Fibroblast of skin of right biceps (primary cell): ENCODE measurements at places on chromosomes 11 and 22.

DNA sequence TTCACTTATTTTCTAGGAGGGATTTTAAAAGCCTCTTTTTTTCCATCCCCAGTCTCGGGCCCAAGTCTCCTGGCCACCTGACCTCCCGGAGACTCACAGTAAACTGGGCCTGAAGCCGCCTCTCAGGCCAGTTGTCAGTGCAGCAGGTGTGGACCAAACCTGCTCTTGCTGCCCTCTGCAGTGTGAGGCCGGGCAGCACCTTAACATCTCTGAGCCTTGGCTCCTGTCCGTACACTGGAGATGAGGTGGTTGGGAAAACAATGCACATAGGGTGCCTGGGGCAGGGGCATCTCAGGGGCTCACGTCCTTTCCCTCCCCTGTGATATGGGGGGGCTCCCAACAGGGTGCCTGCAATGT is 45.1 kb downstream of the PHF21B start:
- DNase-seq, result no peak

- no peak for DNase-seq
These were observed 58.4 kb upstream of the GRAMD1B start for GRCh38 chr11:123371506-123372297.

- no peak for DNase-seq
These were observed 90.6 kb downstream of the MPPED1 start for GRCh38 chr22:43502306-43502874.

- peak; percentile 53 for DNase-seq
These were observed 40.1 kb downstream of the BID start for GRCh38 chr22:17734187-17734586.

GRCh38 chr22:50507421-50507990 is at the start of gene LMF2:
TSS of gene LMF2 (minus strand) at chr22:50507702. CDS start at chr22:50507675, 27 bp downstream.
- no peak for DNase-seq

GRCh38 chr22:39363751-39364515 is 14.1 kb downstream of the SYNGR1 start:
- no peak for DNase-seq

GRCh38 chr11:66316849-66317251 is at the start of gene CD248:
TSS of gene CD248 (minus strand) at chr11:66317044. CDS start at chr11:66317027, 17 bp downstream.
- peak; percentile 94 for DNase-seq

GRCh38 chr11:48019217-48019584 is 38.8 kb downstream of the PTPRJ start:
- no peak for DNase-seq

GRCh38 chr22:37172266-37173245 is 15.5 kb downstream of the C1QTNF6 start:
- no peak for DNase-seq

DNA sequence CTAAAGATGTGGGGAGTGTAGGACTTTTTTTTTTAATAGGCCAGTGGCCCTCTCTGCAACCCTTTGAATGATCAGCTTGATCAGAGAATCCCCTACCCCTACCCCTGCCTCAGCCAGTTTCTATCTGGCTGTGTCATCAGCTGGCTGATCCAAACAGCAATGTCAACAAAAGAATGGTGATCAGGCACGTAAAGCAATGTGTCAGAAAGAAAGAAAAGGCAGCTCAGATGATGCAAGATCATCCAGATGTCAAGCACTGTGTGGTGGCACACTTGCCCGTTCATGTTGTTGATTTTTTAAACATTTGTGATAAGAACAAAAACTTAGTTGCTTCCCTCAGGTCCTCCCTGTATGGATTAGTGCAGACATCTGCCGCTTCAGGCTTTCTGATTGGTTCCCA is 26.3 kb upstream of the EHF start:
- no peak for DNase-seq

GRCh38 chr11:36381015-36381360 is 84.9 kb downstream of the PRR5L start:
- DNase-seq, result no peak

- DNase-seq, result peak; percentile 12
These were observed 246.6 kb upstream of the PLET1 start for GRCh38 chr11:112507281-112507680.

DNA sequence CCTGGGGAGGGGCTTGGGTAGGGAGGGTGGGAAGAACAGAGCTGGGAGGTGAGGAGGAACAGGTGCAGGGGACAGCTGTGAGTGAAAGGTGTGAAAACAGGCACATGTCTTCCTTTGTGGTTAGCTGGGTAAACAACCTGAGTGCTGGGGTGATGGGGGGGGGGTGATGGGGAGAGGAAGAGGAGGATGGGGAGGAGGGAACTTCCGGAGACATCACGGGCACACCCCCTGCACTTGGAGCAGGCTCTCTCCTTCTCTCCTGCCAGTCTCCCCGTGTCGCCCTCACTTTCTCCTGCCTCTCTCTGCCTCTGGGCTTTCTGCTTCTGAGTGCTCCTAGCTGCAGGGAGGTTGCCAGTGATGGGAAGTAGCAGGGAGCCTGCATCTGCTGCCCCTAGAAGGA is 8.8 kb downstream of the CXCR5 start:
- DNase-seq, result no peak

GRCh38 chr22:49724030-49724892 is 103.4 kb downstream of the BRD1 start:
- DNase-seq, result no peak

- peak; percentile 25 for DNase-seq
These were observed 255.5 kb upstream of the SESN3 start for GRCh38 chr11:95486466-95486865.

GRCh38 chr11:73218830-73219215 is 742 bp downstream of the P2RY2 start:
- DNase-seq, result no peak

DNA sequence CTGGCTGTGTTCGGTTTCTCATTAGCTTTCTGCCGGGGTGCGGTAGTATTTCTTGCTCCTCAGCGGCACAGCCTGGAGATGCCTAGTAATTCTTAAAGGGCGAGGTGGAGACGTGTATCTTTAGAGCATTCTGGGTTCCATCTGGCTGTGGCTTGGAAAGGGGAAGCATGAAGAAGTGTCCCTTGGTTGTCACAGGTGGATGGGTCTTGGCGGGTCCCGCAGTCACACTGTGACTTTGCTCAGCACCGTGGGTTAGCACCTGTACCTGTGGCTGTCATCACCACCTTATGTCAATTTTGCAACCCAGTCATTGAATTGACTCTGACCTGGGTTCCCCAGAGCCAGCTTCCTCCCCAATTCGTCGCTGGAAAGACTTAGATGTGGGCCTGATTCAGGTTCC is 57.6 kb downstream of the MIAT start:
- peak; percentile 44 for DNase-seq

DNA sequence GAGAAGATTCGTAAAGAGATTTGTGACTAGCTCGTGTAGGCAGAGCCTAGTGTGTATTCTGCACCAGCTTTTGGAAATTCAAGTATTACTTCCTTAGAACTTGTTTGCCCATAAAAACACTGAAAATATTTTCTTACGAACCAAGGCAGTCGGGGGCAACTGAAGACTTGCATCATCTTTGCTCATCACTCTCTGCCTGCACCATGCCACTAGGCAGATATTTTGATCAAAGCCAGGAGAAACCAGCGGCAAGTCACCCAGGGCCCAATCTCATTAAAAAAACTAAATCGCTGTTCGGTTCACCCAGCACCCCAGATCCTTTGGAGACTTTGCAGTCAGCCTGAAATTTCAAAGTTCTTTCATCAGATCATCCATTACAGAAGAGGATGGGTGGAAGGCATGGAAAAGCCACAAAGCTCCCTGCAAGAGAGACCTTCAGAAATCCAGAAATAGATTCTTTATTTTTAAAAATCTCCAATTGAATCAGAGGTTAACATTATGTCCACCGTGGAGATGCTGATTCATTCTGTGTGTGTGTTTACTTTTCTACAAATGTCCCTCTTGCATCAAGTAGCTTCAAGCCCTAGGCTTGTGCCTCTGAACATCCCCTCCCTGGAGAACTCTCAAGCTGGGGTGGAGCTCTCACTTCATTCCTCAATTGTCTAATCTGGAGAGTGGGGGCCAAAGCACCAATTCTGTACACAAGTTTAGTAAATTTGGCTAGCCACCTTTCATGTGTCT is 78.4 kb downstream of the ETS1 start:
- peak; percentile 71 for DNase-seq

DNA sequence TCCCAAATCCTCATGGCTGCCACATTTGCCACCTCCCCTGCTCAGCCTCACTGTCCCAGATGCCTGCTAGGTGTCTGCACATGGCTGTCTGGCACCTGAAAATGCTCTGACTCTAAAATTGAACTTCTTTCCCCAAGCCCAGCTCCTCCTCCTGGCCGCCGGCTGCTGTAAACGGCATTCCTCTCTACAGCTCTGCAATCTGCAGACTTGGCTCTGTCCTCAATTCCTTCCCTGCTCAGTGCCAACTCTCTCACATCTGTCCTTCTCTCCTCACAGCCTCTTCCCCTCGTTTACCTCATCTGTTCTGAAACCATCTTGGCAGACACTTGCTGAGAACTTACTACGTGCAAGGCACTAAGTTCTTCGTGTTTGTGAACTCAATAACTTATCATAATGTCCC is 169.4 kb upstream of the SYT13 start:
- no peak for DNase-seq

DNA sequence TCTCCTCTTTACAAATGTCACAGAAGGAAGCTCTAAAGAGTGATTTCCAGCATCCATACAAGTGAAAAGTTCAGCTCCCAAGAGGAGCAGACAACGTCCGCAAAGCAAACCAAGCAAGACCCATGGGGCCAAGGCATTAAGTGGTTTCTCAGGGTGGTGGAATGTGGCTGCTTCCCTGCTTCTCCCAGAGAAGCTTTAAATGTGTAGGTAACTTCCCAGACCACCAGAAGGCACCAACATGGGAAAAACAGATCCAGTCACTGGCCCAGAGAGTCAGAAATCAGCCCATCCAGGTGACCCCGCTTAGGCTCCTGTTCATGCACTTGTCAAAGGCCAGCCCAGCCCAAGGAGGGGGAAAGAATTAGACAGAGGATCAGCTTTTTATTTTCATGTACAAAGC is 13.3 kb upstream of the PHF21A start:
- DNase-seq, result peak; percentile 16

DNA sequence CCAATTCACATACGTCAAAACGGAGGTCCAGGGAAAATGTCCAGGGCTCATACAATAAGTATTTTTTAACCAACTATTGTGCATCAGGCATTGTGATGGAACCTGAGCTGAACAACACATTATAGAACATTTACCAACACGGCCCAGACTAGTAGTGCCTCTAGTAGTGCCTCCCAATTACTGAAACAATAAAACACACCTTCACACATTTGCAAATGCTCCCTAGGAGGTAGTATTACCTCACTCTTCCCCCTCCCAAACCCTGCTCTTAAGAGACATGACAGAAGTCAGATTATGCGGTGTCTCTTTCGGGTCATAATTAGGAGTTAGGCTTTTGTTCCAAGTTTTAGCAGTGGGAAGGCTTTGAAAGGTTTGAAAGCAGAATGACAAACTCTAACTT is 61.1 kb downstream of the PAK1 start:
- DNase-seq, result no peak

- DNase-seq, result no peak
These were observed 110.2 kb upstream of the MTNR1B start for GRCh38 chr11:92859156-92859690.

DNA sequence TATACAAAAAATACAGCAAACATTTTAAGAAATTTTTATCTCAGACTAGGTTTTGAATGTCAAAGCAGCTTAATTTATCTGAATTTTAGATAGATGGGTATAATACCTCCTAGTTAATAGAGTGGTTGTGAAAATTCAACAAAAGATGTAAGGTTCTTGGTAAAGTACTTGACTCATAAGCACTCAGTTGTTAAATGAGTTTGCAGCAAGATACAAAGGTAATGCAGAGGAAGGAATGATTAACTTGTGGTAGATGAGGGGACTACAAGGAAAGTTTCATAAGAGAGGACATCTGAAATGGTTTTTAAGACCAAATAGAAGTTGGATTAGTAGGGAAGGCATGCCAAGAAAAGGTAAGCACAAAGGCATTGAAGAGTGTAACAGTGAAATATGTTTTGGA is 37.4 kb downstream of the PPME1 start:
- DNase-seq, result no peak

DNA sequence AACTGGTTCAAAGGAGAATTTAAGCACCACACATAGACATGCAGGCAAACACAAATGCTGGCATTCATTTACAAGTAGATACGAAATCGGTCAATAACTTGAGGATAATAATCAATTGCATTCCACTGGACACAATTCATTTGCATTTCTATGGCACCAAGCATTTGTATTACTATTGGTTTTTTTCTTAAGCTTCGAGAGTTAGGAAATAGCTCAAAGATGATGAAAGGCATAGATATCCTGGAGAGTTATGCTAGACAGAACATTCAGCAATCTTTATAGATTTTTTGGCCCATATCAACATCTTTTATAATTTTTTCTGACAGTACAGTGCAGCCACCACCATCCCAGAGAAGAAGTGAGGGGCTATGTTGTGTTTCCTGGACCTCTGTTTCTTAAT is 544.4 kb downstream of the MIAT start:
- peak; percentile 34 for DNase-seq

- DNase-seq, result peak; percentile 65
These were observed 1.5 kb downstream of the DBX1 start for GRCh38 chr11:20158597-20159257.

DNA sequence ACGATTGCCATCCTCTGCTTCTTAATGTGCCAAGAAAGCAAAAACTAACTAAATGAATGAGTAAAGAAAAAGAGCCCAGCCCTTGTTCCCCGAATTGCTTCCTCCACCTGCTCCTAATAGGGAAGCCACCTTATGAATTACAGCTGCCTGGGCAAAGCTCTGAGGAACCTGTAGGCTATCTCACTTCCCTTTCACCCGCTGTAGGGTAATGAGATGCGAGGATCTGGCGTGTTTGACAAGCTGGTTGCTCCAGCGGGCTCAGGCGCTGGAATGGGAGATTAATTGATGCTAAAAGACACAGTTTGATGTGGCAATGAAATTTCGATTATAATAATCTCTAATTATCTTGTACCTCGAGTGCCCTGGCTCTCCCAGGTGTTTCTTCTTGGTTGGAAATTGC is 256.4 kb downstream of the NTM start:
- no peak for DNase-seq

- peak; percentile 66 for DNase-seq
These were observed 532.1 kb downstream of the BUD13 start for GRCh38 chr11:116240710-116241109.

DNA sequence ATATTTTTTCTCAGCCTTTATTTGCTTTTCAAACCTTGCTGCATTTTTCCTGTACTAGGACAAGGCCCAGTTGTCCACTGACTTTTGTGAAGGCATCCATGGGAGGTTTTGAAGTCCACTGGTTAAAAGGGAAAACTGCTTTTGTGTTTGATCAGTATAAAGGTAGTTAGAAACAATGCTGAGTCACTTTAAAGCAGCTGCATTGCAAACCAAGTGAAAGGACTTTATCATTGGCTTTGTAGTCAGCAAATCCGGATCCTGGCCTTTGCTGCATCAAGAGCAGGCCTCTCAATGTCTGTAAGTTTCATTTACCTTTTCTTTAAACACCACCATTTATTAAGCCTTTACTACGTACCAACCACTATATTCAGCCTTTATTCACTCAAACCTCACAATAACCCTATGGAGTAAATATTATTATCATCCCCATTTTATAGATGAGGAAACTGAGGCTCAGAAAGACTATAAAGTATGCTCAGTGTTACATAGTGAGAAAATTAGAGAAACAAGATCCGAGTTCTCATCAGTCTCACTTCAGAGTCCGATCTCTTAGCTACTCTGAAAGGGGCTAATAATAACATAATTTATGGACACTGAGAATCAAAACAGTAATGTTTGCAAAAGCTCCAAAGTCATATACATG is 60.6 kb upstream of the HSD17B12 start:
- DNase-seq, result no peak
